ENCODE measurements at places on chromosomes 3 and 15. TPM values are rescaled to one million over a fixed set of nuclear protein-coding genes. Genes with fewer than 3 reads are reported as not detected.

GPR171 gene
- total RNA-seq, result not detected

COLQ gene
- total RNA-seq, result 0.68 TPM

C3orf38 gene
- 23.9 TPM for total RNA-seq

MYH15 gene
- under 0.01 TPM for total RNA-seq

BTBD1 gene
- 136 TPM for total RNA-seq

OXTR gene
- 1.1 TPM for total RNA-seq

HMG20A gene
- 8.6 TPM for total RNA-seq

RFT1 gene
- total RNA-seq, result 13.6 TPM

CFAP44 gene
- total RNA-seq, result 2.3 TPM

MUSTN1 gene
- total RNA-seq, result not detected

AQP9 gene
- total RNA-seq, result not detected

PLSCR2 gene
- total RNA-seq, result not detected

ACTRT3 gene
- 2.7 TPM for total RNA-seq

GOLGA8H gene
- total RNA-seq, result not detected

WDR48 gene
- total RNA-seq, result 27.1 TPM

PFN2 gene
- 497 TPM for total RNA-seq

P2RY12 gene
- not detected for total RNA-seq

GPR176 gene
- total RNA-seq, result 2.0 TPM

B3GALNT1 gene
- total RNA-seq, result not detected

Measured in G401 (cell line).